ENCODE measurements at places on chromosomes 1 and 21. TPM values are rescaled to one million over a fixed set of nuclear protein-coding genes. Genes with fewer than 3 reads are reported as not detected.
A peak's percentile ranks its signal among the peaks of the same experiment; 100 is the strongest.

- peak; percentile 42 for DNase-seq
Measured at GRCh38 chr1:4778056-4778455, 123.6 kb downstream of the AJAP1 start.

- DNase-seq, result peak; percentile 77
Measured at GRCh38 chr1:19065526-19066247, 109.2 kb upstream of the IFFO2 start.

STPG1 gene
- 3.7 TPM for polyA plus RNA-seq

DNA sequence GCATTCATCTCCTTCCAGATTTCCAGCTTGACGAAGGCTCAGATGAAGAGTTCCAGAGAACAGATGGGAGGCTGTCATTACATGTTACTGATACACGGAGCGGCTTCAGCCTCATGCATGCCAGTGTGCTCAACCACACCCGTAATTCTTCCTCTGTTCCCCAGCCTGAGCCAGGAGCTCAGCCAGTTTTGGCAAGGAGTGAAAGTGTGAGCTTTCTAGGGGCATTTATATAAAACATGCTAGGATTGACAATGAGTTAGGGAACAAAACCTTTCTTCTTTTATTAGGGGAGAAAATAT is 290.4 kb upstream of the PLXNA2 start:
- DNase-seq, result no peak

DNA sequence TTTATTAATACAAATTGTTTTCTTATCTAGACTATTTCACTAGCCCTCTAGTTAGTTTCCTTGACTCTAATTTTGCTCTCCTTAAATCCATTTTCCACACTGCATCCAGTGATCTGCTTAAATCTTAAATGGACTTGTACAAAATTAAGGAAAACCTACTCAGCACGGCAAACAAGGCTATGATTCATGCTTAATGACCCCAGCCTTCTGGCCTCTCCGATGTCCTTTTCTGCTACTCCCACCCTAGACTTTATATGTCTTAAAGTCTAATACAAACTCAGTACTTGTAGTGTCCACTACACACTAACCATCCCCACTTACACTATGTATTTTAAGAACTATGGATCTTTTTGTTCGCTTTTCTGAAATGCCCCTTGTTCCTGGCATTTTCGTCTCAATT is 2.2 kb downstream of the TMED5 start:
- DNase-seq, result no peak

GRCh38 chr1:87956750-87957149 is 628.1 kb downstream of the LMO4 start:
- DNase-seq, result no peak

DNA sequence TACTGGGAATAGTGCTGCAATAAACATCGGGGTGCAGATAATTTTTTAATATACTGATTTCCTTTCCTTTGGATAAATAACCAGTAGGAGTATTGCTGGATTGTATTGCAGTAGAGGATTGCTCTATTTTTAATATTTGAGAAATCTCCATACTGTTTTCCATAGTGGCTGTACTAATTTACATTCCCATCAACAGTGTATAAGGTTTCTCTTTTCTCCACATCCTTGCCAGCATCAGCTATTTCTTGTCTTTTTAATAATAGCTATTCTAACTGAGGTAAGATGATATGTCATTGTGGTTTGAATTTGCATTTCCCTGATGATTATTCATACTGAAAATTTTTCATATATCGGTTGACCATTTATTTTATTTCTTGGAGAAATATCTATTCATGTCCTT is 31.1 kb downstream of the GJA5 start:
- no peak for DNase-seq

- no peak for DNase-seq
Measured at GRCh38 chr1:41564741-41565475, 80.4 kb upstream of the EDN2 start.

Data from stomach (tissue), 19 donors.